CD14-positive monocyte (primary cell): ENCODE measurements at places on chromosomes 1 and 21. TPM values are rescaled to one million over a fixed set of nuclear protein-coding genes. Genes with fewer than 3 reads are reported as not detected.

DNA sequence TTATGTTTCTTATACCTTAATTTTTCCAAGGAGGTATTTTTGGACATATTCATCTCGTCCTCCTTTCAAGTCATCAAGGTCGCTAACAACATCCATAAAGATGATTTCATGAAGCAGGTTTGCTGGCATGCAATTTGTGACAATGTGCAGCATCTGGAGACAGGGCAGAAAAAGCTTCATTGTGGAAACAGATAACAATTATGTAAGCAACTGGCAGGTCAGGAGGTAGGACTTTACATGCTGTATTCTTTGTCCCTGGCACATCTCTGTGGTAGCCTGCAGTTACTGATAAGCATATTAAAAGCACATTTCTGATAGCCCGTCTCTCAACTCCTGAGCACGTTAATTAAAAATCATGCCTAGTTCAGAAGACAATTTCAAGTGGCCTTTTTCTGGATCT lies 156.8 kb downstream of the LEPR start:
- no peak for DNase-seq

DNA sequence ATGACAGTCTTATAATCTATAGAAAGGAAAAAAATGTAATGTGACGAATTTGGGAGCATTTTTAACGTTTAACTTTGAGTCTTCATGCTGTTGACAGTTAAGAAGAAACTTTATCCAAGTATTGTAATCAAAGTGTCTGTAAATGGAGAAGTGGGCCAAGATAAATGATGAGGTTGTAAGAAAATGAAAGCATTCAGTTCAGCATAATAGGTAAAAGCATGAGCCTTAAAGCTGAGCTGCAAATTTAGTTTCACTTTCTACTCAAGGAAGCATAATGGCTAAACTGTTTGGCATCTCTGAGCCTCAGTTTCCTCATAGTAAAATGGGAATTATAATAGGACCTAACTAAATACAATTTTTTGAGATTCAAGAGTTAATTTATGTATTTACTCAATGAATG lies 1554.8 kb downstream of the KCNT2 start:
- DNase-seq, result no peak

DNA sequence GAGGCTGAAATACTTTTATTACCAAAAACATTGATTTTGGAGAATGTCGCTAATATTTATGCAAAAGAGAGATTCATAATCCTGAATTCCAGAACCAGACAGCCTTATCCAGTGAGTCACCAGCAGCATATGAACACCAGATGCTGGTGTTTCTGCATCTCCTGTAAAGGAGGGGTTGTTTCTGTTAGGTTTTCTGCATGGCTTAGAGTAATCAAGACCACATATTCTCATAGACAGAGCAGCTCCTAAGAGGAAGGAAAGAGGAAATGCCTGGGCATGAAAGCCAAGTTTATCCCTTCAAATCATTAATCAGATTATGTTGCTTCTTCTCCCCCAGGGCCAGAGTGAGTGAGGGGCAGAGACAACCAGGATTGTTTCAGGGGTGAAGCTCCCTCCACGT lies 86.2 kb downstream of the NGF start:
- no peak for DNase-seq

DNA sequence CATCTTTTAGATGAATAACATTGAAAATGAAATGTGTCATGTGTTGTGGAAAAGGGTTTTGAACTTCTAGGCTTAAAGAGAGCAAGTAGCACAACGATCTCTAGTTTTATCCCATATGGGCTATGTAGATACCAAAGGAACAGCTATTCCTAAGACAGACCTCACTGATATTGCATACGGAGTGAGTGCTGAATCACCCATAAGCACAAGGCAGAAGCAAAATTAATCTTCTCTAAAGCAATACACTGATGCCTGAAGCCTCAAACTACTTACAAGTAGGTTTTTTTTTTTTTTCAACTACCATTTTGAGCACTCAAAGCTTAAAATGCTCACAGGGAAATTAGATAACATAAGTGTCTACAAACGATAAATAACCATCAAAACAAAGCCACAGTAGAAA lies 5.0 kb upstream of the KMO start:
- no peak for DNase-seq

- no peak for DNase-seq
These were observed 146.6 kb upstream of the ADGRL2 start for GRCh38 chr1:81654147-81654546.

- no peak for DNase-seq
These were observed 18.4 kb upstream of the JAK1 start for GRCh38 chr1:64984737-64985136.

DNA sequence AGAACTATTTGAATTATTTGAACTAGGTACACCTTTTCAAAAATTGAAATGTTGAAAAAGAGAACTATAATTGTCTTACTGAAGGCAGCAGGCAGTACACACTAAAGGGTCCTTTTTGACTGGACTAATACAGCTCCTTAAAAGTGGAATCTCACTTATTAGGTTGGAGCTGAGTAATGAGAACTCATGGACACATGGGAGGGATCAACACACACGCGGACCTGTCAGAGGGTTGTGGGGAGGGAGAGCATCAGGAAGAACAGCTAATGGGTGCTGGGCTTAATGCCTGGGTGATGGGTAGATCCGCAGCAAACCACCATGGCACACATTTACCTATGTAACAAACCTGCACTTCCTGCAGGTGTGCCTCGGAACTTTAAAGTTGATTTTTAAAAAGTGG lies 145.0 kb downstream of the BRINP2 start:
- no peak for DNase-seq

GRCh38 chr1:37189111-37189510 lies 154.8 kb upstream of the GRIK3 start:
- DNase-seq, result no peak

DNA sequence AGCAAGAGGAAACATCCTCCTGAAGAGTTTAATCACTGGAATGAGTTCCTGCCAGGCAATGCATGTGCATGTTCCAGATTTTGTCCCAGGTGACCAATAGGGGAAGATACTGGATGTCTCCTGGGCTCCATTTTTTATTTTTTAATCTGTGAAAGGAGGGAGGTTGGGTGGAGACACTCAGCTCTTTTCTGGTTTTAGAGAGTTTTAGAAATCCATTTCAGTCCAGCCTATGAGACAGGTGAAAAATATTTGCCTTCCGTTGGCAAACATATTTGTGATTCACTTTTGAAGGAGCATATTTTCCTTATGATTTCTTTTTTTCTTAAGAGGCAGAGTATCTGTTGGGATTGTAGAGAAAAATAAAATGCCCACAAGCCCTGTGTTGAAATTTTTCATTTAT lies 70.7 kb downstream of the ABCA4 start:
- no peak for DNase-seq

DNA sequence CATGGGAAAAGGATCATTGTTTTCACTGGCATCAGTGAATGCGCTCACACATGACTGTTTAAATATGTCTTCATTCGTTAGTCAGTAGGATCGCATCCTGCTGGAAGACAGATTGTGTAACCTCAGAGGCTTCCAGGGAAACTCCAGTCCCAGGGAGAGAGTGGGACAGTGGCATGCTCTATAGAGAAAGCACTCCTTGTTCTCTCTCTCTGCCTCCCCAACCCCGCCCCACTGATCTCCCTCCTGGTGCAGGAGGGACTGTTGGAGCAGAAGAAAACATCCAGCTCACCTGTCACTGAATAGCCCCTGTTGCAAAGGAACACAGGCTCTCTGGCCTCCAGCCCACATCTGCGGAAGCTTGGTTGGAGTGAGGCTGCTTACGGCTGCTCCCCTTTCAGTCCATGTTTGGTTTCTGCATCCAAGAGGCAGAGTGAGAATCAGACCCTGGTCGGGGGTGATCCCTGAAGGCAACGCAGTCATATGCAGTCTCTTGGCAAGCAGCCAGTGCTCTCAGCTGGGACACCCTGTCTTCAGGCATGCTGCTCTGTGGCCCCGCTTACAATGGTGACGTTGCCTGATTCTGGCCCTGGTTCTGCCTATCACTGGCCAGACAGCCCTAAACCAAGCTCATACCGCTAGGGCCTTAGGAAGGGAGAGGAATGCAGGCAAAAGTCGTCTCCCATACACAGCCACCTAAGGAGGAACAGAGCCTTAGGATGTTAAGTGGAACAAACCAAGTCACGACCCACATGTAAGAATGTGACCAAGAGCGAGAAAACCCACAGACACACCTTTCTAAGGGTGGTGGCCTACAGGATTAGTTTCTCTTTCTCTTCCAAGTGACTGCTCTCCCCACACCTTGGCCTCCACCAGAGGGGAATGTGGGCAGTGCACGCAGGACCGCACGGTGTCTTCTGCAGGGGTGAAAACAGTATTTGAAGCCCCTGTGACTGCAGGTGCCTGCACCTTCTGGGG lies 39.7 kb downstream of the BACE2 start:
- DNase-seq, result no peak

- no peak for DNase-seq
These were observed 145.7 kb upstream of the TMEM51 start for GRCh38 chr1:15007842-15008241.

DNA sequence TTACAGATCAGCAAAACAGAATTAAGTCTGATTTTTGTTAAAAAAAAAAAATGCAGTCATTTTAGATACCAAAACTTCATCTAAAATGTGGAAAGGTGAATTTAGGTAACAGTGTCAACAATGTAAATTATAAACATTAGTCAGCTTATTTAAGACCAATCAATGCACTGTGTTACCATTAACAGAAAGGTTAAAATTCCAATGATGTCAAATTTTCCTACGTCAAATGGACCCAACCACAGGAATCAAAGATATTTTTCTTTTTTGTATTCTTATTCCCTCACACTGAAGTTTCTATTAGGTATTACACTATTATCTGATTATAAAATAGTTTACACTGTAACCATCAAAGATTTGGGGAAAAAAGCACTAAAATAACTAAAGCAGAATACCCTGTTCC lies 6.5 kb downstream of the ARHGAP29 start:
- no peak for DNase-seq

PPOX gene
- 10.5 TPM for polyA plus RNA-seq

NGF gene
- polyA plus RNA-seq, result not detected

PIGR gene
- 0.01 TPM in 1 of 2 replicates, not detected in the other for polyA plus RNA-seq

ASCL5 gene
- not detected in 2 replicates for polyA plus RNA-seq

RAB13 gene
- 3.9 TPM for polyA plus RNA-seq
